ENCODE measurements at places on chromosomes 5 and 9. TPM values are rescaled to one million over a fixed set of nuclear protein-coding genes. Genes with fewer than 3 reads are reported as not detected.

The TMEM215 gene
- total RNA-seq: not detected

The KIF27 gene
- 2.8 TPM for total RNA-seq

The TRAF1 gene
- 1.6 TPM for total RNA-seq

The ENTPD2 gene
- not detected for total RNA-seq

The C9orf50 gene
- not detected for total RNA-seq

The SAXO1 gene
- 0.08 TPM for total RNA-seq

The CDH18 gene
- 2.0 TPM for total RNA-seq

The IFNA2 gene
- total RNA-seq: not detected

The FAM169A gene
- under 0.01 TPM for total RNA-seq

The F2RL1 gene
- 26.8 TPM for total RNA-seq

The NPR3 gene
- total RNA-seq: 35.7 TPM

The RLN2 gene
- total RNA-seq: not detected

The IFNB1 gene
- not detected for total RNA-seq

The DBH gene
- total RNA-seq: not detected

The EQTN gene
- not detected for total RNA-seq

The PRDM9 gene
- total RNA-seq: not detected

The OR13D1 gene
- not detected for total RNA-seq

The TMC1 gene
- 0.68 TPM for total RNA-seq

The REEP2 gene
- total RNA-seq: 18.3 TPM

The ARL15 gene
- total RNA-seq: 22.5 TPM

The CAMK4 gene
- 1.7 TPM for total RNA-seq

The ZNF189 gene
- total RNA-seq: 12.4 TPM

The GAPT gene
- total RNA-seq: not detected

The PLPPR1 gene
- not detected for total RNA-seq

The FASTKD3 gene
- total RNA-seq: 9.5 TPM

The UNC13B gene
- total RNA-seq: 22.3 TPM

The CLIC3 gene
- total RNA-seq: 4.6 TPM

Measured in smooth muscle cell of the coronary artery (primary cell).